Left hindlimb (tissue), 1 donor: ENCODE measurements at places on chromosomes 16 and 17.

DNA sequence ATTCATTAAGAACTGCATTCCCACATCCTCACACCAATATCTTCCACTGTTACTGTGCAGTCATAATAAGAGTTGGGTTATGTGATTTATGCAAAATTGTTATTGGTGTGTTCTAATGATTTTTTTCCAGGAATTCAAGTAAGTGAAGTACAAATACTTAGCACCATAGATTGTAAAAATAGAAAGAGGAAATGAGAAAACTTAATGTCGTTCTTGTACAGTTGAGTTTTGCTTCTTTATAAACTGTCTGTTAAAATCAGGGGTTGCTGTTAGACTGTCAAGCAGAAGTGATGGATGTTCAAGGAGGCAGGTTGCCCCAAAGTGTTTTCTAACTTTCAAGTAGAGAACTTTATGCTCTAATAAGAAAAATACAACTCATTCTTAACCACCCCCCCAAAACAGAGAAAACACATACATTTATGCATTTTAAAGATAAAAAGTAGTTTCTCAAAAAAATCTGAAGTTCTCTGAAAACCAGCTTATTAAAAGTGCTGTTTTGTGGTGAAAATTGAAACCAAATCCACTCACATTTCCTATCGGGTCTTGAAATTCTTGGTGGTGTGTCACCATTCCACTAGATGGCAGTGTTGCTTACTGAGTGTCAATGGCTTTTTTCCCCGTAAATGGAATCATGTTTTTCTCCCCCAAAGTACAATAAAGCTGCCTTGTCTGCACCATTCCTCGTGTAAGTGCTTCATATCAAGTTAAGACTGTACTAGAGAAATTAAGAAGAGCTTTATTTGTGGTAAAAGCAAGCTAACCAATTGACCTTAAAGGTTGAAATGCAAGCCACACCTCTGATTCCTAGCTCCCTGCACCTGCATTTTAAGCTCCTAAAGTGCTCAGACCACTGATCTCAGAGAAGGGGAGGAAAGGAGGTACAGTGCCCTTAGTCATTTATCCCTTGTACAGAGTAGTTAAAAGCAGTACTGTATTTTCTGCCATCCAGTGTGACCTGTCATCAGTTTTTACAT is 4.7 kb upstream of the IGSF6 start:
- DNase-seq = no peak

- DNase-seq = no peak
Observed at GRCh38 chr17:2184993-2185931, 118.3 kb downstream of the SMG6 start.

- no peak for DNase-seq
Observed at GRCh38 chr17:8606401-8606800, 24.1 kb downstream of the MYH10 start.

- no peak for DNase-seq
Observed at GRCh38 chr16:48561960-48562393, 48.0 kb downstream of the N4BP1 start.

DNA sequence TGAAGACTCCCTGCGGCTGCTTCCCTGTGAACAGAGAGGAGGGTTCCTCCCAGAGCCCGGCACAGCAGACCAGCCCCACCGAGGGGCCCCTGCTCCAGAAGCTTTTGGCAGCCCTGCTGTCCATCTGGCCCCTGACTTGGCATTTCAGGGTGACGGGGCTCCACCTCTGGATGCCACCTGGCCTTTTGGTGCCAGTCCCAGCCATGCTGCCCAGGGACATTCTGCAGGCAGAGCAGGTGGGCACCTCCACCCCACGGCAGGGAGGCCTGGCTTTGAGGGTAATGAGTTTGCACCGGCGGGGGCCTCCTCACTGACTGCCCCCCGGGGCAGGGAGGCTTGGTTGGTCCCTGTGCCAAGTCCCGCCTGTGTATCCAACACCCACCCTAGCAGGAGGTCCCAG is 20.3 kb upstream of the ZFPM1 start:
- DNase-seq = no peak

DNA sequence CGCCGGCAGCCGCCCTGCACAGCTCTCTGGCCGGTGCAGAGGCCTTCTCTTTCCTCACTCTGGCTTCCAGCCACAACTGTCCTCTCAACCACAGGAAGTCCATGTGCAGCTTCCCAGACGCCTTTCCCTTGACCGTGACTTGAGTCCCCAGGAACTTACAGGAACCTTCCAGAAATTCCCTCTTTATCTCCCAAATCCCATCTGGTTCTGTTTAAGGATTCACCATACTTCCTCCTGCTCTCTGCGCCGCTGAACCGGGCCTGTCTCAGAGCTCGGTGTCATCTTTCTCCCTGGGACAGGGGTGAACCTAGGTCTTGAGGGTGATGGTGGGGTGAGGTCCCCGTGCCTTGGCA is 65.2 kb upstream of the ZNF469 start:
- DNase-seq = no peak

DNA sequence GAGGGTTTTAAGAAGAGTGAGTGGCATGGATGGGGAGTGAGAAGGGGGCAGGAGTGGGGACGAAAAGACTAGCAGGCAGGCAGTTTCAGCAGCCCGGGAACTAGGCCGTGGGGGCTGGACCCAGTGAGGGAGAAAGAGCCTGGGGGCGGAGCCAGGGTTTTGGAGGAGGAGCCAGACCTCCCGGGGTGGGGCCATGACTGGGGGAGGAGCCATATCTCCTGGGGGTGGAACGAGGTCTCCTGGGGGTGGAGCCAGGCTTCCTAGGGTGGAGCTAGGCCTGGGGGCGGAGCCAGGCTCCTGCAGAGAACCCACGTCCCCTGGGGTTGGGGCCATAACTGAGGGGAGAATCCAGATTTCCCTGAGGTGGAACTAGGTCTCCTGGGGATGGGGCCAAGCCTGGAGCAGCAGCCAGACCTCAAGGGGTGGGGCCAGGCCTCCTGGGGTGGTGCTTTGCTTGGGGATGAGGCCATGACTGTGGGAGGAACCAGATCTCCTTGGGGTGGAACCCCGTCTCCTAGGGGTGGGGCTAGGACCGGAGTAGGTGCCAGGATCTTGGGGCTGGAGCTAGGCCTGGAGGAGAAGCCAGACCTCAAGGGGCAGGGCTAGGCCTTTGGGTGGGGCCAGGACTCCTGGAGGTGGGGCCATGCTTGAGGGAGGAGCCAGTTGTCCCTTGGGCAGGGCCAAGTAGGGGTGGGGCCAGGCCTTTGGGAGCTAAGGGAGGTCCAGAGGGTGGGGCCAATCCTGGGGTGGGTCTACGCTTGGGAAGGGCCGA is 41.7 kb upstream of the JPH3 start:
- DNase-seq = no peak

- no peak for DNase-seq
Observed at GRCh38 chr17:38425031-38425430, 3.2 kb upstream of the ARHGAP23 start.

DNA sequence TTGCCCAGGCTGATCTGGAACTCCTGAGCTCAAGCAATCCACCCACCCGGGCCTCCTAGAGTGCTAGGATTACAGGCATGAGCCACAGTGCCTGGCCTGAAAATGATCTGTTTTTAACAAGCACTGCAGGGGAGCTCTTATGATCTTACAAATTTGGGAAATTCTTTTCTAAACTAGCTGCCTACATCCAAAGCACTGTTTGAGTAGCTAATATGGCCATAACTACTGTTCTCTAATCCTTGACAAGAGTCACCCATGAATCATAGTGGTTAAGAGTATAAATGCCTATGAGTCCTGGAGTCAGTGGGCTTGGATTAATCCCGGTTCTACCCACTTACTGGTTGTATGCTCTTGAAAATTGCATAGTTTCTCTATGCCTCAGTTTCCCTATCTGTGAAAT is 1.4 kb upstream of the CPPED1 start:
- DNase-seq = no peak

GRCh38 chr16:10970065-10970464 is 25.7 kb downstream of the CLEC16A start:
- DNase-seq = no peak

DNA sequence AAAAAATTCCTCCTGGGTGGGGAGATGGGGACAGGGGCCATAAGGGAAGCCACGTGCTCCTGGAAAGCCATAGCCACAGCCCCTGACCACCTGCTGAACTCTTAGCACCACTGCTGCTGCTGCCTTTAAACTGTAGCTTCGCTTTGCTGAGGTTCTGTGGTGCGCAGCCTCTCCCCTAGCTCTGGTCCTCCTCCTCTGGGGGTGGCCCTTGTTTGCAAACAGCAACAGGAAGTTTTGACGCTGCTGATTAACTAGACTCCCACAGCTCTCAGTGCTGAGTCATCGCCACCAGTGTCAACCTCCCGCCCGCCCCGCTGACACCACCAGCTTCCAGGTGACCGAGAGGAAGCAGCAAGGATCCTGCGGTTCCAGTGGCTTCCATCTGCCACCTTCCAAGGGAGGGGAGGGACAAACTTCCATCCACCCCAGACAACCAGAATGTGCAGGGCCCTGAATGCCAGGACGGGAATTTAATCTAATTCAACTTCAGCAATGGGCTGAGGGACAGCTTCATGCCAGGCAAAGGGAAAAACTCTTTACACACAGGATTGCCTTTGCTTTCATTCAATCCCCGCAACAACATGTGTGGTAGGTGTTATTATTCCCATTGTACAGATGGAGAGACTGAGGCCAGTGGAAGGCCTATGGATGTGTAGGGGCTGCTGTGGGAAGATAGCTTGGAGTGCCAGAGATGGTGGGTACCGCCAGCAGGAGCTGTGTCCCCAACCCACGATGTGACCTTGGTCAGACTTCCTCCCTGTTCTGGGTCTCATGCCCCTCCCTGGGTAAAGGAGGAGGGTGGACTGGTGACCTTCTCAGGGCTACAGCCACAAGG is 8.1 kb upstream of the KIFC3 start:
- peak; percentile 68 for DNase-seq

GRCh38 chr17:56636265-56636664 is 42.8 kb downstream of the NOG start:
- no peak for DNase-seq

DNA sequence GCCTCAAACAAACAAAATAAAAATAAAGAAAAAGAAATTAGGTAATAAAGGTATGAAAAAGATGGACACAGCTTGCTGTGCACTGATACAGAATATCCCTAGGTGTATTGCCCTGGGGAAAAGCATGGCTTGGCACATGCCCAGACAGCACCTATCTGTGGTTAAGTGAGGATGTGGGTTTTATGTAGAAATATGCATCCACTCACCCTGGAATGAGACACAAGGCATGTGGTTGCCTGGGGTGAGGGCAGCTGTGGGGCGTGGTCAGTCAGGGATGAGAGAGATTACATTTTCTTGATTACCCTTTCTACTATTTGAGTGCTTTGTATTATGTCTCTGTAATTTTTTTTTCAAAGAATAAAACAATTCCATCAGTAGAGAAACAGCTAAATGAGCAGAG is 6.9 kb downstream of the PLLP start:
- DNase-seq = no peak

- DNase-seq = no peak
Observed at GRCh38 chr16:24070851-24071250, 185.3 kb upstream of the CACNG3 start.

DNA sequence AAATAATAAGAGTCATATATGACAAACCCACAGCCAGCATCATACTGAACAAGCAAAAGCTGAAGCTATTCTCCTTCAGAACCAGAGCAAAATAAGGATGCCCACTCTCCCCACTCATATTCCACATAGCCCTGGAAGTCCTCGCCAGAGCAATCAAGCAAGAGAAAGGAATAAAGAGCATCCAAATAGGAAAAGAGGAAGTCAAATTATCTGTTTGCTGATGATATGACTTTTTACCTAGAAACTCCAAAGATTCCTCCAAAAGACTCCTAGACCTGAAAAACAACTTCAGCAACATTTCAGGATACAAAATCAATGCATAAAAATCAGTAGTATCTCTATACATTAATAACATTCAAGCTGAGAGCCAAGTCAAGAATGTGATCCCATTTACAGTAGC is 217.5 kb downstream of the ABCC12 start:
- DNase-seq = no peak

DNA sequence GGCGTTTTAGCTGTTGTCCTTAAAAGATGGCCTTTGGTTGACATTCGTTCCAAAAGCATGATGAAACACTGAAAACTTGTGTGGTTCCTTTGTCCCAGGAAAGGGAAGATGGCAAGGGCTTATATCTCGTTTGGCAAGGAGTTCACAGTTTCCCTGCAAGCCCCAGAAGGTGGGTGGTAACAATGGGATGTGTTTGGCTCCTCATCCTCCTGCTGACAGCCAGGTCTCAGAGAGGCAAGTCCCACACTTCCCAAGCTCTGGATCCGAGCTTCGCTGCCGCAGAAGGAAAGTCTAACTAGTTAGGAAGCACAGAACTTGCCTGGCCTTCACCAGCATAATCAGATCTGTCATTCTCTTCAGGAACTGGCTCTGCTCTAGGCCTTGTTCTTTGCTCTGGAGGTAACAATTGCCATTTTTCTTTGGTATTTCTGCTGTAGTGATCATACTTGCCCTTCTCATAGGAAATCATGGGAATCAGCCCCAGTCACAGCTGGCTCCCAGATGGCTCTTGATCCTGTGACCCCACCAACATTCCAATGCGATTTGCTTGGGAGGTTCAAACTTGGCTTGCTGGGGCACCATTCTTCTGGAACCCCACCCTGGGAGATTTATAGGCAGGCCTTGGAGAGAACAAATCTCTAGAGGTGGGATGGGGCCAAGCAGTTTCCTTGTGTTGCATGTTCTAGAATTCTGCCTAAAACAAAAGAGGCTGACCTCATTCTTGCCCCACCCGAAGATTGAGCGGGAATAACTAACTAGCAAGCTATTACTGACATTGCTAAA is 17.9 kb downstream of the KPNA2 start:
- peak; percentile 67 for DNase-seq
